ENCODE measurements at places on chromosomes 4 and X.

DNA sequence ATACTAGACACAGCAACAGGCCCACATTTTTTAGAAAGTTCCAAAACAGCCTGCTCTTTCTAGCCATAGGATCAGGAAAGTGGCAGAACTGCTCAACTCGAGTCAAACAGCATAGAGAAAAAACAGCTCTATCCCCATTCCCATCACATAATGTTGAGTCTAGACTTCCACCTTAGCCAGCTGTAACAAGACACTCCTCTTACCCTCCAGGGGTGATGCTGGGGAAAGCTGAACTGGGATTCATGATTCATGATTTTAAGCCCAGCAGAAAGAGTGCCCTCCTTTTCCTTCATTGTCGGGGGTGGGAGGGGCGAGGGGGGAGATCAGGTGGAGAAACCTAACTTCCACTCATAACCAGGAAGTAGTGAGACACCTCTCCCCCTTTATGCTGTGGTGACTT is 86.1 kb downstream of the CENPC start:
- DNase-seq, result no peak

- no peak for DNase-seq
These were observed 67.3 kb upstream of the IL13RA1 start for GRCh38 chrX:118660085-118660484.

GRCh38 chr4:54073271-54073880 is 9.0 kb upstream of the CHIC2 start:
- DNase-seq, result no peak

DNA sequence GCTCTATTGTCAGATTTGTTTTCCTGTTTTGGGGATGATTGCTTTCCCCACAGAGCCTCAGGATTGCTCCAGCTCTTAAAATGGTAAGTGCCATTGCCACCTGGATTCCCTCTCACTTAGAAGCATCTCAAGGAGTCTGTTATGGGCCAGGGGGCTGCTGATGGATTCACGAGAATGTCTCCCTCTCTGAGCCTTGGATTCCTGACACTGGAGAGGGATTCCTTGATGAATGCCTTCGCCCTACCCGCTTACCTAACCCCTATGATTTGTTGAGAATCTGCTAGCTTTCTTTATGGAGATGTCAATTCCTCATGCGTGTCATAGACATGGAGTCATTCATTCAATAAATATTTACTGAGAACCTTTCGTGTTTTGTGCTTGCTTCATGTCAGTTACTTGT is 36.9 kb upstream of the TENM3 start:
- no peak for DNase-seq

- DNase-seq, result no peak
These were observed 9.9 kb upstream of the GPM6B start for GRCh38 chrX:13826770-13827169.

DNA sequence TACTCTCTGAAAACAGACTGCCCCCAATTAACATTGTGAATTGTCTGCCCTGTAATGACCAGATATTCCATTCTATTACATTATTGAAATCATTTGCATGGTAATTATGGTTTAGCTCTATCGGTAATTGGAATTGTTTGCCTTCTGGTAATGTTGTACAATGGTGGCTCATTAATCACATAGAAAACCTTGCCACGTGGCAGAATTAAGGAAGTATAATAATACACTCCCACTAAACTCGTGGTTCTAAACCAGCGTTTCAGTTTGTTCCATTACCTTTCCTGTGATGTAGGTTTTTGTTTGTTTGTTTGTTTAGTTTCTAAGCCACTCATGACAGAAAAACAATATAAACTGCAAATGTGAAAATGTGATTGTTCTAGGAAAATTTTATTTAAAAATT is 45.1 kb upstream of the TAPT1 start:
- no peak for DNase-seq

DNA sequence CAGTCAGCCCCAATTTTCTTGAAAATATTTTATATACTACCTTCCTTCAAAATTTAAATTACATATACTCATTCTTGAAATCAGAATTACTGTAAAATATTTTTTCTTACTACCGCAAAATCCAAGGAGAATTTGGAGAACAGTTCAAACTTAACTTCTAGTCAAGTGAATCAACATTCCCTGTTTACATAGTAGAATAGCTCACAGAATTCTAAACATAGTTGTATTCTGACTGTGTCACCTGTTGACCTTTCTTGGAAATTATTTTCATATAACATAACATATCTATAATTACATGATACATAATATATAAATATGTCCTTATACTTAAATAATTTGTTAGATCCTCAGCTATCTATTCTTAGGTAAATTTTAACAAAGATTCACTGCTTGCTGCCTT is 31.0 kb upstream of the FGF5 start:
- no peak for DNase-seq

DNA sequence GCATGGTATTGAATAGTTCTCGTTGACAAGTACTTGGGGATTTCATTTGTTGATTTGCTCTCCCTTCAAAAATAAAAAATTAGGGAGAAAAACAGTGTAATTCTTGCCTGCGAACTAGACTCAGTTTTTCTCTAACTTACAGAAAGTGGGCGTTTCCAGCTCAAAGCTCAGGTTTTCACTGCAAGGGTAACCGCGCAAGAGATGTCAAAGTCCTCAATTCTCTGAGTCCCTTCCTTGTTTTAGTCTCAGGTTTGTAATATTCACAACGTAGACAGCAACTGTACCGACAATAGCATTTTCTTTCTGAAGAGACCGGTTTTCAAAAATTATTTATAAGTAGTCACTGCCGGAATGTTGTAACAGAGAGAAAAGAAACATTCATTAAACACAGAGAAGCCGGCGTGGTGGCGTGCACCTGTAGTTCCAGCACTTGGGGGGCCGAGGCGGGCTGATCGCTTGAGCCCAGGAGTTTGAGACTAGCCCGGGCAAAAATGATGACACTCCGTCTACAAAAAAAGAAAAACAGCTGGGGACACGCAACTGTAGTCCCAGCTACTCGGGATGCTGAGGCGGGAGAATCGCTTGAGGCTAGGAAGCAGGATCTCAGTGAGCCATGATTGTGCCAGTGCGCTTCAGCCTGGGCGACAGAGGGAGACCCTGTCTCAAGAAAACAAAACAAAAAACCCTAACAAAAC is 774 bp downstream of the ZCCHC4 start:
- DNase-seq, result no peak

DNA sequence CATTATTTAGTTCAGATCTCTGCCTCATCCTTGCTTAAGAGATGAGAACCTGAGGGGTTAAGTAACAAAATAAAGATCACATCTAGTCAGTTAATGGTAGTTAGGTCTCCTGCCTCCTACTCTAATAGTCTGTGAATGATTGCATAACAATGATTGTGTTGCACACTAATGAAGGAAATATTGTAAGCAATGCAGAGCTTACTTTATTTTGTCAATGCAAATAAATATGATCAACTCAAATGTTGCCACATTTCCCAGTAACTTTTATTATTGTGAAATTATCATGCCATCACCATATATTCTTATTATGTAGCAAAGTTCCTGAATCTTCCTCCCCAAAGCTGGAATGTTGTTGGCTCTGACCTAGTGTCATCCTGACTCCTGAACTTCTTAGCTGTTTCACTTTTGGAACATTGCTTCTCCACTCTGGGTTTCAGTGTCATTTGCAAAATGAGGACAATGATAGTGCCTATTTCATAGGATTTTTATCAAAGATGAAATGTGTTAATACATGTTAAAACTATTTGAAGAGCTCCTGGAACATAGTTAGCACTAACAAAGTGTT is 17.0 kb upstream of the GABRA4 start:
- DNase-seq, result no peak

DNA sequence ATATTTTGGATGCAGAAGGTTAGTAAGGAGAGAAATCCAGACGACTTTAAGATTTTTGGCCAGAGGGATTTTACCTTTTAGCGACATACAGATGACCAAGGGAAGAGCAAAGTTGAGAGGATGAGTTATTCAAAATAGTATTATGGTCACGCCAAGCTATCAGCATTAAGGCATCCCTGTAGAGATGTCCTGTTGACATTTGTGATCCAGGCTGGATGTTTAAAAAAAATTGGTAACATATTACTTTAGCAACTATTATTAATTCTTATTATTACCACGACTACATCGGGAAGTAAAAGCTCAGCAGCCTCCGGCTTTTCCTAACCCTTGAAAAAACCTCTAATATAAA is 562 bp upstream of the OSTC start:
- DNase-seq, result no peak

DNA sequence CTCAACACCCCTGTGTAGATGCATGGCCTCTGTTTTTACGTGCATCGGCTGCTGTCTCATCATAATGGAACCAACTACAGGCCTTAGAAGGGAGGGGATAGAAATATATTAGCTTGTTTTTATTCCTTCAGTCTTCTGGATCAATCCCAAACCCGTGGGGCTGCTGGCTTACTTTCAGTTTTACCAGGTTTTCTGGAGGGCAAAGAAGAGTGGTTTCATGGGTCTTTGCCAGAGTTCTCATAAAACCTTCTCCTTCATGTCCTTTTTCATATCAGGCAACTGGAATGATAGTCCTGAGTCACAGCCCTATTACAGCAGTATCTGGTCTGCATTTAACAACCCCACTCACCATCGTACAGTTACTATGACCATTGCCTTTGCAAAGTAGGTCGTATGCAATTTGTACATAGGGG is 34.6 kb downstream of the PPP2R2C start:
- DNase-seq, result no peak

DNA sequence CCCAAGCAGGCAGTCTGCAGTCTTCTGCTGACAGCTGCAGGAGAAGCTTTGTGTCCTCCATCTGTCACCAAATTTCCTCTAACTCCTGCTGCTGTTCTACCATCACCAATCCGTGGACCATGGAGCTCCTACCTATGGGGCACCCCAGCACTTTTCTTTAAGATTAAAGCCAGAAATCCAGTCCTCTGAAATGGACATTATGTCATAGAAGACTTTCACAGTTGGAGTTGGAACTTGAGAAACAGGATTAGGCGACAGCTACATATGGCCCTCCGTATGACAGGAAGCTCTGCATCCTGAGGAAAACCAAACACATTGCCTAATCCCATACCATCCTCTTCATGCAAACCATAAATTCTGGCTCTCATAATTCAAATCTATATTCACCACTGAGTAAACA is 470.6 kb upstream of the GALNTL6 start:
- DNase-seq, result no peak

DNA sequence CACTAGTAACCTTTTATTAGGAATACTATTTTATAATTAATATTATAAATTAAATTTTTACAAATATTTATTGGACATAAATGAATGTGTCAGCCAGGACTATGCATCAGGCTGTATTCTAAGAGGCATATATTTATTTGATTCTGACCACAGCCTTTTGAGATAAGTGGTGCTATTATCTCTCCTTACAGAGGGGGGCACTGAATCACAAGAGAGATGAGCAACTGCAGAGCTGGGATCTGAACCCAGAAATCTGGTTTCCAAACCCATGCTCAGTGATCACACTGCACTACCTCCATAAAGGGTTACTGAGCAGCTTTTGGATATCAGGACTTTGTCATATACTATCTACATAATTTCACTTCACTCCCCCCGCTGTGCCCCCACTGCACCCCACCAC is 322.0 kb downstream of the TMA16 start:
- DNase-seq, result no peak

- no peak for DNase-seq
These were observed 12.5 kb downstream of the SYTL5 start for GRCh38 chrX:38018766-38019425.

GRCh38 chrX:106263817-106264216 is 95.7 kb downstream of the PWWP3B start:
- DNase-seq, result no peak

- no peak for DNase-seq
These were observed 110.1 kb downstream of the ANAPC4 start for GRCh38 chr4:25487155-25487554.

GRCh38 chr4:78167510-78167909 is 110.4 kb downstream of the FRAS1 start:
- no peak for DNase-seq

GRCh38 chrX:6163721-6164120 is 64.9 kb downstream of the NLGN4X start:
- no peak for DNase-seq

DNA sequence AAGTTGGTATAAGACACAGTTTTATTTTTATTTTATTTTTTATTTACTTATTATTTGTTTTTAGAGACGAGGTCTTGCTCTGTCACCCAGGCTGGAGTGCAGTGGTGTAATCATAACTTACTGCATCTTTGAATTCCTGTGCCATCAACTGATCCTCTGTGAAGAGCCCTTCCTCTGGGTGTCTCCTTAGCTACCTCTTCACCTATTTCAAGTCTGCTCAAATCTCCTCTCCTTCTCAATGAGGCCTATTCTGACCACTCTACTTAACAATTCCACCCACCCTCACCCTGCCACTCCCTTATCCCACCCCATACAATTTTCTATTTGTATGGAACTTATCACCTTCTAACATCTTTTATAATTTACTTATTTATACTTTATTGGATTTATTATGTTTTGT is 183.4 kb downstream of the PPP3CA start:
- no peak for DNase-seq

DNA sequence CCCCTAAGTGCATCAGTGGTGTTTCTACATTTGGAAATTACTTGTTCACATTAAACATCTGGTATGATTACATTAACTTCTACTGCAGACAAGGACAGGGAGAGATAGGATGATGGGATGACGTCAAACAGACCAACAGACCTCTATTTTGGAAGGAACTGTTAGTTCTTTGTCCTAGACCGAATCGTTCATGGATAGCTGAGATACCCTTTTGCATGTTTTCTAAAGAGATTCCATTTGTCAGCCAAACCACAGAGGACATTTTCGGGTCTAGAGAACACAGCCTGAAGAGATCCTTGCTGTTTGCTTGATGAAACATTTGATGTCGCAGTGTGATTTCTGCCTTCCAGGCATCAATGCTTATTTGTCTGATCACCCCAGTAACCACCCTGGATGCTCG is 27.7 kb downstream of the CHST7 start:
- DNase-seq, result no peak

DNA sequence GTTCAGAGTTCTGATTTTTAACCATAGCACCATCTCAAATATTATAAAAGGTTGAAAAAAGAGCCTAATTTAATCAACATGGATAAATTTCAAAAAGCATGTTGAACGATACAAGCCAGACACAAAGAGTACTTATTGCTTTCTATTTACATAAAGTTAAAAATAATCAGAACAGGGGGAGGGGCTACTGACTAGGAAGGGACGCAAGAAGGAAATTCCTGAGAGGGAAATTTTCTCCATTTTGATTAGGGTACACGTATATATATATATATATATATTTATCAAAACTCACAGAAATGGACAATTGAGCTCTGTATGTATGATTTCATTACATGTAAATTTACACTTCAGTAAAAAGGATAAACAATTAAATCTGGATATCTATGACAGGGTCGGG is 482 bp upstream of the MBTPS2 start:
- DNase-seq, result no peak
